ENCODE measurements at places on chromosomes 7 and 10.

GRCh38 chr7:50022451-50022850 lies 70.6 kb downstream of the ZPBP start:
- no peak for DNase-seq

DNA sequence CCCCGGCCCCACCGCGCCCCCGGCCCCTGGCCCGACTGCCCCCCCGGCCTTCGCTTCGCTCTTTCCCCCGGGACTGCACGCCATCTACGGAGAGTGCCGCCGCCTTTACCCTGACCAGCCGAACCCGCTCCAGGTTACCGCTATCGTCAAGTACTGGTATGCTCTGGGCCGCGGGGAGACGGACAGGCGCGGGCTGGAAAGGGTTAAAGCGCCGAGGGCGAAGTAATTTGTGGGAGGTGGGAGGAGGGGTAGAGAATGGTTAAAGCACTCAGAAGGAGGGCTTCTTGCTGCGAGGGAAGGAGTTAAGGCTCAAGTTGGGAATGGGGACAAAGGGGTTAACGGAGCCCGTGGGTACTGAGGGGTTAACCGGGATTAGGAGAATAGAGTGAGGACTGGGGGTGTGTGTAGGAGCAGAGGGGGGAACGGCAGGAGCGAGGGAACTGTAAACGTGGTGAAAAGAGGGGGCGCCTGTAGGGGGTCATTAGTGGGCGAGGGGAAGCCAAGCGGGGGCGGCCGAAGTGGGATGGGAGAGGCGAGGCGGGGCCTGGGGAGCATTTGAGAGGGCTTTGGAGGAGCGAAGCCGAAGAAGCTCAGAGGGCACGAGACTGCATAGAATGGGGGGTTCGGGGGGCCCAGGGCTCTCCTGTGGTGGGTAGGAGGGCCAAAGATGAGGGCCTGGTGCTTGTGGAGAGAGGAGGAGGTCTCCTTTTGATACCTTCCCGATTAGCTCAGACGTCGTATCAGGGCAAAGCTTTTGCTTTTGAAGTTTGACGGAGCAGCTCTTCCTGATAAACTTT lies 605 bp downstream of the SUFU start:
- peak; percentile 44 for DNase-seq

- no peak for DNase-seq
Measured at GRCh38 chr7:80428161-80429054, 83.5 kb downstream of the GNAT3 start.

DNA sequence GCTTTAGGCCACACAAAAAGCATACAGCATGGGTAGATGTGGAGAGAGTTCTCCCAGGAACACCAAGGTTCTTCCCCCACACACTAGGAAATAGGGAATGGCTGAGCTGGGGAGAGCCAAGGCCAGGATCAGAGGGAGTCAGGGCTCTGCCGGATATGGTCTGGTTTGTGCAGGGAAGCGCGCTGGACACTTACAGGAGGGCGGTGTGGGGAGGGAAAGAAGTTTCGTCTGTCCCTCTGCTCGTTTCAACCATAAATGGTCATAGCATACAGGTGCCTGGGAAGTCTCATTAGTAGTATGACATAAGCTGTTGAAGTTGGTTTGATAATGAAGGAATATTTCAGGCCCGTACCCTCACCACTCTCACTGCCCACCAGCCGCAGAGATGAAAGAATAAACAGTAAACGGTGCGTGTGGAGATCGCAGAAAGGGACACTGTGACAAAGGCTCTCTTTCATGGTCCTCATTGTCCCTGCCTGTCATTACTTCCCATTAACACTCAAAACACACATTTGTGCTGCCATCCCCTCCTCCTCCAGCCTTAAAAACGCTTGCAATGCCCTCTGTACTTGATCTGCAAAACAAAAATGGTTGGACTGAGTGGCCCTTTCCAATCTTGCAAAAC lies 207.2 kb downstream of the CELF2 start:
- DNase-seq = no peak

DNA sequence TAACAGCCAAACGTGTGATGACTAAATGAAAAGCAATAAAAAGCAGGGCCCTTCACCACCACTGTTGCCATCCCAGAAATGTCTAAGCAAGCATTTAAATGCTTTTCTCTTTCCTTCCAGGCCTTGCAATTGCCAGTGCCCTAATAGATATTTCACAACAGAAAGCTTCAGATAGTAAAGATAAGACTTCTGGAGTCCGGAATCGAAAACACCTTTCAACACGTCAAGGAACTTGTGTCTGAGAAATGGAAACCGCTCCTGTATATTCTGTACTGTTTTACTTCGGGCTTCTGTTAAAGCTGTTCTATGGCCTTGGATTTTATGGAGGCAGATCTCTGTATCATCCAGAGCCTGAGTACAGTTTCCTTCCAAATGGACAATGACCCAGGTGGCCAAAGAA lies 328.5 kb downstream of the GFRA1 start:
- DNase-seq = no peak

DNA sequence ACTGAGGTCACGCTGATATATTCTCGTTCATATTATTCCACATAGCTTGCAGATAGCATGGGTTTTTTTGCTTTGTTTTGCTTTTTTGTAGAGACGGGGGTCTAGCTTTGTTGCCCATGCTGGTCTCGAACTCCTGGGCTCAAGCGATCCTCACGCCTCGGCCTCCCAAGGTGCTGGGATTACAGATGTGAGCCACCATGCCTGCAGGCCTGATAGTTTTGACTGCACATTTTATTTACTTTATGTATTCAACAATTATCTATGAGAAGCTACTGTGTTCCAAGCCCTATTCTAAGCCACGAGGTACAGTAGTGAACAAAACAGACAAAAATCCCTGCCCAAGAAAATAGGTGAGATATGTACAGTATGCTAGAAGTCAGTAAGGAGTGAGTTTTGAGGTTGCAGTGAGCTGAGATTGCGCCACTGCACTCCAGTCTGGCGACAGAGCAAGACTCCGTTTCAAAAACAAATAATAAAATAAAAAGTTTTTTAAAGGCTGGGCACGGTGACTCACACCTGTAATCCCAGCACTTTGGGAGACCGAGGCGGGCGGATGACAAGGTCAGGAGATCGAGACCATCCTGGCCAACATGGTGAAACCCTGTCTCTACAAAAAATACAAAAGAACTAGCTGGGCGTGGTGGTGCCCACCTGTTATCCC lies 1.3 kb upstream of the YWHAG start:
- DNase-seq = no peak

DNA sequence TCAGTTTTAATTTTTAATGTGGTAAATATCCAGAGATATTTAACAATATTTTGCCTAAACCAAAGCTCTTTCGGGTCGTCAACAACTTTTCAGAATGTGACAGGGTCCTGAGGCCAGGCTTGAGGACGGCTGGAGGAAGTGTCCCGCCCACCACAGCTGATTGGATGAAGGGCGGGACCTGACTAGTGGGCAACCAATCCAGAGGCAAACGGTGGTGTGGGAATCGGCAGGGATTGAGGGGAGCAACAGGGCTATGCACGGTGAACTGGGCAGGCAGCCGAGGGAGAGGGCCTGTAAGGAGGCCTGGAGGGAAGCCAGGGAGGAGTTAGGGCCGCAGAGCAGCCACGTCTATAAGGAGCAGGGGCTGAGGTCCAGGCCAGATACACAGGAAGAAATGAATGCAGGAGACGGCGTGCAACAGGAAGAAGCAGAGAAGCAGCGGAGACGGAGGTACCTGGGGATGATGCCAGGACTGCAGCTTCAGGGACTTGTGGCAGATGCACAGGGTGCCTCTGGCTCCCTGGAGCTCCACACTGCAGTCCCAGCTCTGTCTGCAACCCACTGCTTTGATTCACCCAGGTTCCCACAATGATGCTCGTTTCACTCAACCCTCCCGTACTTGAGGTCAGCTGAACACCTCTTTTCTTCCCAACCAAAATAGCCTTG lies 46.1 kb upstream of the ZMIZ1 start:
- DNase-seq = no peak

DNA sequence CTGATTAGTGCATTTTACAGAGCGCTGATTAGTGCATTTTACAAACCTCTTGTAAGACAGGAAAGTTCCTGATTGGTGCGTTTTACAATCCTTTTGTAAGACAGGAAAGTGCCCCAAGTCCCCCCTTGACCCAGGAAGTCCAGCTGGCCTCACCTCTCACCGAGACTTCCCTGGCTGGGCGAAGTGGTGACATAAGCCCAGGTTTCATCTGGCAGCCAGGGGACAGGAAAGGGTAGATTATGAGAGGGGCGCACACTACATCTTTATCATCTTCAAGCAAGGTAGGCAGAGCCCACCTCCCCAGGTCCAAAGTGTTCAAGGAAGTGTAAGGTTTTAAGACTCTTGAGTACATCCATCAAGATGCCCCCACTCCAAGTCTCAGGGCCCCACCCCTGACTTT lies 5.5 kb upstream of the GDF10 start:
- DNase-seq = no peak

GRCh38 chr7:151695951-151696541 lies 176.4 kb upstream of the RHEB start:
- DNase-seq = no peak

DNA sequence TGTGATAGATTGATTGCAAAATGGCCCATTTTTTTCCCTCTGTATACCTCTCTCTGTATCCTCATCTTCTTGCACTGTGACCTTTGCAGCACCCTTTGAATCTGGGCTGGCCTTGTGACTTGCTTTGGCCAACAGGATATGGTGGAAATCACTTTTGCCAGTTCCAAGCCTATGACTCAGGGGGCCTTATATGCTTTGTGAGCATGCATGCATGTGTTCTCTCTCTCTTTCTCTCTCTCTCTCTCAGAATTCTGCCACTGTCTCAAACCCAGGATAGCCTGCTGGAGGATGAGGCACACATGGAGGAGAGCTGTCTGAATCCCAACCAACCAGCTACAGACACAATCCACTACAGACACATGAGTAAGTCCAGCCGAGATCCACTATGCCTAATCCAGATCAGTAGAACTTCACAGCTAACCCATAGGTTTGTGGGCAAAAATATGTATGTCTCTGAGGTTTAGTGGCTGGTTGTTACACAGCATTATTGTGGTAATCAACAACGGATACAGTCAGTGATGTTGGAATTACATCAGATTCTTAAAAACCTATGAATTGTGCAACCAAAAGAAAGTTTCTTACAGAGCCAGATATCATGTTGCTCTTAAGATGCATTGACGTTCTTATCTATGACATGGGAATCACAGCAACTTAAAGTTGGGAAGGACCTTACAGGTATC lies 41.8 kb upstream of the ABCB4 start:
- no peak for DNase-seq

DNA sequence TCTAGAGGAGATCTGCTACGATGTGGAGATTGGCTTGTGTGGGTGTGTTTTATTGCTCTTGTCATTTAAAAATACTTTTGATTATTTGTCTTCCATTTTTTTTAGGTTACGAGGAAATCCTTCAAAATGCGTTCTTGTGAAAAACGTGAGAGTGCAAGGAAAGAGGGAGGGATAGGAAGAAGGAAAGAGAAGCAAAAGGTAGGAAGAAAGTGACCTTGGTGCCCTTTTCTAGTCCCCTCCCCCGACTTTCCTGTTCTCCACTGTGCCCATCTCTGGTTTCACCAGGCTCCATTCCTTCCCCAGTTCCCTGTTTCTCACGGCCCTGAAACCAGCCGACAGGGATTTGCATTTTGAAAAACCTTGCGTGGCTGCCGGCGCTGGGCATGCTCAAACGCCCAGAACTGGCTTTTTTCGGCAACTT lies 506 bp upstream of the GNAI1 start:
- DNase-seq = no peak

GRCh38 chr10:127872011-127872761 lies 20.6 kb downstream of the CLRN3 start:
- DNase-seq = no peak

GRCh38 chr7:77447616-77448015 lies 31.5 kb upstream of the GSAP start:
- DNase-seq = no peak

DNA sequence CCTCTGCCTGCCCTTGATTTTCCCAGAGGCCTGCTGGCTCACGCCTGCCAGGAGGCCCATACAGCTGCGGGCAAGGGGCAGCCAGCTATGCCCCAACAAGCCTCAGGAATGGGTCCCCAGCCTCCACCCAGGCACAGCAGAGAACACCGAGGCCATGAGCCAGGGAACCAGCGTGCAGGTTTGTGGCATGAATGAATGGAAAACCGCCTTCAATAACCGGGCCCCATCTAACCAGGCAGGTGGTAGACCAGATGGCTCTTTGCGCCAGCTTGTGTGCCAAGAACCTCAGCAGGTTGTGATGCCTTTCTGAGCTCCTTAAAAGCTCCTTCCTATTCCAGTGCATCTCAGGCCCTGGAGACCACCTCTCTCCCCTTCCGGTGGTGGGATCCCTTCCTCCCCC lies 50.2 kb downstream of the ELFN1 start:
- no peak for DNase-seq

- no peak for DNase-seq
Measured at GRCh38 chr7:7276161-7276560, 93.8 kb downstream of the C1GALT1 start.

DNA sequence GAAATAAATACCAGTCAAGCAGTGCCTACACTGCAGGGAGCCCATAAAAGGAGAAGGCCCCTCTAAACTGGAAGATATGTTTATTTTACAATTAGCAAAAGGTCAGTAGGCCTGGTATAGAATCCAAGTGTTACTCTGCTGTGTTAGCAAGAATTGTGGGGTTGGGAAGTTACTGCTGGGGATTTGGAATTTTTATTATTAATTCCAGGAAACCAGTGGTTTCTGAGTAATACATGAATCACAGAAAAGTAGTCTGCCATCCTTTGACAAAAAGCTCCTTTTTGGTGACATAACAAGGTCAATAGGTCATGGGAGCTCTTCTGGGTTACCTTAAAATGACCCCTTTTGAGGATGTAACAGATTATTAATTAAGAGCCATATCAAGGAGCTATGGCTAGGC lies 67.4 kb downstream of the ZNF92 start:
- DNase-seq = no peak

GRCh38 chr7:35820858-35821257 lies 20.0 kb downstream of the SEPTIN7 start:
- DNase-seq = no peak

DNA sequence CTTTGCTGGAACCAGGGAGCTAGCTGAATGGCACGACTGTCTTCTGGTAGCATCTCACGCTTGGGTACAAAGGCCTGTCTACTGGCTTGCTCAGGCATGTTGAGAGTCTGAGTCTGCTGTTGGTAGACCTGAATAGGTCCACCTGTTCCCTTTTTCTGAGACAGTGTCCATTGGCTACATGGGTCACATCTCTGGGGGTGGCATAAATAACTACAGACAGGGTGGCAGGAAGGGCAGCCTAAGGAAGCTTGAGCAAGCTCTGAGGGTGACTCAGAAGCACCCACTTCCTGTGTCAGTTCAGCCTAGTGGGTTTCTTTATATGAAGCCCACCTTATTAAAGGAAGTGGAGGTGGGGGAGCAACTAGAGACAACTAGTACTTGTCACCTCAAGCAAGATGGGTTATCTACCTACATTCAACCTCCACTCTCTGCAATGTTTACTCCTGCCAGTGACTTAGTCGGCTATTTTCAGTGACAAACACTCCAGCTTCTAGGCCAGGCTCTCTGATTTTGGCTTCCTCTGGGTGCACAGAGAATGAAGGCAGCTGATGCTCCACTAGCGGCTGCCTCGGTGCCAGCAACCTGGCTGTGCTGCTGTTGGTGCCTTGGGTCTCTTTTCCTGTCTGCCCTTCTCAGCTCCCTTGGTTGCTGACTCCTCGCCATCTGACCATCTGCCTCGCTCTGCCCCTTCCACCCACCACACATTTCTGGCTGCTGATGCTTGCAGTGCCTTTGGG lies 5.7 kb upstream of the ZYX start:
- DNase-seq = no peak

GRCh38 chr10:33772370-33773252 lies 438.1 kb upstream of the NRP1 start:
- no peak for DNase-seq
